Fibroblast of gingiva (primary cell): ENCODE measurements at places on chromosomes 3 and 15.
A peak's percentile ranks its signal among the peaks of the same experiment; 100 is the strongest.

DNA sequence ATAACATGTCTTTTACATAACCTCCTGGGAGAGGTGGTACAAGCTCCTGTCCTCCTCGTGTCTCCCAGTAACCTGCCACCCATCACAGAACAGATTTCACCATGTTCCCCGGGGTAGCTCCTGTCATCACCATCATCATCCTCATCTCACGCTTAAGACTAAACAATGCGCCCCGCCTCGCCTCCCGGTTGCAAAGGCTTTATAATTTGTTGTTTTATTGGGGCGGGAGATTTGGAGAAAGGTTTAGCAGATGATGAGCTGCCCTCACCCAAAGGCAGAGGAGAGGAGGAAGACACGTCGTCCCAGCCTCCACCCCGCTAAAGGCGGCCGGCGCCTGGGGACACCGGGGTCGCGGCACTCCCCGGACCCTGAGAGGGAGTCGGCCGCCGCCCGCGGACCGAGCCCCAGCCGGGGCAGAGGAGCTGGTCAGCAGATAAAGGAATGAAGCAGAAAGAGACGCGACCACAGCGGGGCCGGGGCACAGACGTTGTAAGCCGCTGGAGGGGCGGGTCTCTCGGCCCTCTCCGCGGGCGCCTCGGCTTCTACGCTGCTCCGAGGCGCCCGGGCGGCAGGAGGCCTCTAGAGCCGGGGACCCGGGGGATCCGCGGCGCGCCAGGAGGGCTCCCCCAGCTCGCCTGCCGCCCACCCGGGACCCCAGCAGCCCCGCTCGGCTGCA is 589 bp downstream of the HERC1 start:
- DNase-seq, result no peak

DNA sequence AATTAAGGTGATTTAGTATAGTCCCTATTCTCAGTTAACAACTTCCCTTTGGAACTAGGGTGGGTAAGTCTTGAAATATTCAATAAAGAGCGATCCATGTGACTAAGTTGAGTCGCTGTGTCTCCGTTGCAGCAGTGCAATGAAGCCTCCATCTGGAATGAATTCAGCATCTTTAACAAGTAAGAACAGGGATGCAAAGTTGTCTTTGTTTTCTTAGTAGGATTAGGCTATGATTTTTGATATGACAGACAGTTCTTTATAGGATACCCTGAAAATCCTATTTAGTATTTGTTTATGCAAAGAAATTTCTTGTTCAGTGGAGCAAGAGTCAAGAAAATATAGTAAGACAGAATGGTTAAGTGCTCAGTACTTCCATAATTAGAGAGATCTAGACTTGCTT is 52.7 kb downstream of the RBMS3 start:
- DNase-seq, result peak; percentile 18

GRCh38 chr15:68833700-68834331 is 13.1 kb upstream of the ANP32A start:
- DNase-seq, result no peak

GRCh38 chr3:161175506-161175905 is 45.6 kb upstream of the NMD3 start:
- DNase-seq, result no peak

- no peak for DNase-seq
These were observed 113.3 kb upstream of the GBE1 start for GRCh38 chr3:81874738-81875137.

- no peak for DNase-seq
These were observed 10.6 kb downstream of the B4GALT4 start for GRCh38 chr3:119230071-119230470.

DNA sequence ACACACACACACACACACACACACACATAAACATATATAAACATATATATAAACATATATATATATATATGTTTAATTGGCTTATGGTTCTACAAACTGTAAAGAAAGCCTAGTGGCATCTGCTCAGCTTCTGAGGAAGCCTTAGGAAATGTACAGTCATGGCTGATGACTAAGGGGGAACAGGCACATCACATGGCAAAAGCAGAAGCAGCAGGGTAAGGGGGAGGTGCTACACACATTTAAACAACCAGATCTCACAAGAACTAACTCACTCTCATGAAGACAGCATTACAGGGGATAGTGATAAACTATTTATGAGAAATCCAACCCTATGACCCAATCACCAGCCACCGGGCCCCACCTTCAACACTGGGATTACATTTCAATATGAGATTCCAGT is 922.9 kb downstream of the SI start:
- no peak for DNase-seq

DNA sequence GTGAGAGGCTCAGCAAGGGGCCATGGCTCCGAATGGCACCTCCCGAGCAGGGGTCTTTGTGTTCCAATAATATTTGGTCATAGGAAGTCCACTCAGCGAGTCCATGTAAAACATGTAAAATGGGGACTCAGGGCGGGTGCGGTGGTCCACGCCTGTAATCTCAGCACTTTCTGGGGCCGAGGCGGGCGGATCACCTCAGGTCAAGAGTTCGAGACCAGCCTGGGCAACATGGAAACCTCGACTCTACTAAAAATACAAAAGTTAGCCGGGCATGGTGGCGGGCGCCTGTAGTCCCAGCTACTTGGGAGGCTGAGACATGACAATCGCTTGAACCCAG is 26.4 kb downstream of the EFCC1 start:
- DNase-seq, result no peak

- DNase-seq, result no peak
These were observed 243.4 kb downstream of the WNT5A start for GRCh38 chr3:55243678-55244077.

DNA sequence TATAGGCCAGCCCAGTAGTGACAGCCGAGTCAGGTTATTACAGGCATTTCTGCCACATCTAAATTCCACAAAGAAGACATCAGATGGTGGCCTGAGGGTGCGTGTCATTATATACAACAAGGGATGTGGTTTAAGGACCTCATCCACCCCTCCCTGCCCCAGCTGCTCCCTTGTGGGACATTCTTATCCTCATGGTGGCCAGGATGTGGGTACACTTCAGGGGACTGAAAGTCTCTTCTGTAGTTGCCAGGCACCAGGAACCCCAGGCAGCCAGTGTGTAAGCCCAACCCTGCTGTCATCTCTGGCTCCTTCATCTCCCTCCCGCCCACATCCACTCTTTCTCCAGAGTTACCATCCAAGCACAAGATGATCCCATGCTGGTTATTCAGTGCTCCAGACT is 224.9 kb upstream of the TOPAZ1 start:
- no peak for DNase-seq

DNA sequence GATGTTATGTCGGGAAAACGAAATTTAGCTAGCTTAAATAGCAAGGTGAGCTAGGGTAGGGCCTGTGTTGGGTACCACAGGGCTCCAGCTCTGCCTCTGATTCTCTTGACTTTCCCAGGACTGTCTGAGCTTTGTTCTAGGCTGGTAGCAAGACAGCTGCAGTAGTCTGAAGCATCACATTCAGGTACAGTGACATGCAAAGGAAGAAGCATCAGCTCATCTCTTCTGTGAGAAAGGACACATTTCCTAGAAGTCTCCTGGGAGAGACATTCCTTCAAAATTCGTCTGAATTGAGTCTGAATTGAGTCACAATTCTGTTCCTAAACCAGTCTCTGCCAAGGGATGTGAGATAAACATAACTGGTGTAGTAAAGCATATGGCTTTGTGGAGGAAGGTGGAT is 8.5 kb upstream of the UBXN7 start:
- no peak for DNase-seq

- DNase-seq, result peak; percentile 89
These were observed 20.4 kb upstream of the PLXND1 start for GRCh38 chr3:129626744-129627349.

GRCh38 chr3:71050538-71051258 is 532.8 kb downstream of the FOXP1 start:
- no peak for DNase-seq

DNA sequence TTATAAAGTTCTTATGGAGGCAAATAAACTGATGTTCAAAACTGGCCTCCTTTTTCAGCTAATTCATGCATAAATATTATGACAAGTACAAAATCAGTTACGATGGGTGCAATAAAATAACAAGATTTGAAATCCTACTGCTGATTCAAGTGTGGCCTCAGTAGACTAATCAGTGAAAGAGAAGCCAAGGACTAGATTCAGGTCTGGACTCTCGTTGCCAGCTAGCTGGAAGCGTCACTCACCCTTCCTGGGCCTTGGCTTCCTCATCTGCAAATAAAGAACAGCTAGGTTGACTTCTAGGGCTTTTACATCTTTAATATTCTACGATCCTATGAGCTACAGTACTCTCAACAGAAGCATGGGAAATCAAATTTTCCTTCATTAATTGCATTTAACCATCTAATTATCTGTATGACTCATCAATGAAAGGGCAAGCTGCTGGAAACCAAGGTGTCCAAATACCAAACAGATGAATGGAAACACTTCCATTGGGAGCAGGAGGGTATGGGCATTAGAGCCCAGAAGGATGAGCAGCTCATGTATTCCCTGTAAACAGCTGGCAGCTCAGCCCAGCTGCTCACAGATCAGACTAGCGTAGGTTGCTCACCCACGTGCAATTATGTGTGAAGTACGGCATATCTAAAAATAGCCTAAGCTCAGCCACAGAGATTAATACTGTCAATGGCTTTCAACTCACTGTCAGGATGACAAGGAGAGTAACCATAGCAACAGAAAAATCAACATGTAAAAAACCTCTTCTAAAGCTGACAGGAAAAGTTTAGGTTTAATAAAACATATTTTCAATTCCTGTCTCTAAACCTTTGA is 294.8 kb downstream of the PLCL2 start:
- no peak for DNase-seq

DNA sequence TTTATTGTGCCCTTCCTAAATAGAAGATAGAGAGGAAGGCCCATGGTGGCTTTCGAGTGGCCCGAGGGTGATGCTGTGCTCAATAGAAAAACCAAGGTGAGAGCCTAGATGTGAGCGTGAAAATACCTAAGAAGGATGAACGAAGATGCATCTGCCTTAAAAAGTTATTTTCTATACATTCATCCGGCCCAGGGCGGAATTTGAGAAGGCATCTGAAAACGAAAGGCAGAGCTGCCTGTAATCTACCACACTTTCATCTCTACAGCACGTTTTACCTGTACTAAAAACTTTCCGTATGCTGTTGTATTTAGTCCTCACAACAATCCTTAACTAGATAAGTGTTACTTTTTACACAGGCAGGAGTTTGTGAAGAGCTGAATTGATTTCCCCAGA is 1.4 kb downstream of the DUT start:
- no peak for DNase-seq

DNA sequence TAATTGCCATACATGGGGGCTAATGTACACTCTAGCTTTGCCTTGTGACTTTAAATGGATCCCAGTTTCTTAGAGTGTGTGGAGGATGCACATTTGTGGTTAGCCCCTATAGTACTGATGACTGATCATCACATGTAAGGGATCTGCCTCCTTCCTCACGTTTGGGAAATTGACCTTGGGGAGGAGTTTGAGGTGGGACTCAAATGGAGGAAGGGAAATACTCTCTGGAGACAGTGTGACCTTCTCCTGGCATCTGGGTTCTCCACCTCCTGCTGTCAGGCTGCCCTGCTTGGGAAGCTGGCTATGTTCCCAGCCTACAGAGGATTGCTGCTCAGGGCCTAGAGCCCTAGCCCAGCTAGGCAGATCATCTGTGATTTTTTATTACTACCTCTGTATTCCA is 48.7 kb downstream of the PPM1L start:
- peak; percentile 79 for DNase-seq

- no peak for DNase-seq
These were observed 37.1 kb upstream of the RPL35A start for GRCh38 chr3:197912741-197913476.

GRCh38 chr15:25182736-25183445 is 228.1 kb downstream of the SNRPN start:
- no peak for DNase-seq

DNA sequence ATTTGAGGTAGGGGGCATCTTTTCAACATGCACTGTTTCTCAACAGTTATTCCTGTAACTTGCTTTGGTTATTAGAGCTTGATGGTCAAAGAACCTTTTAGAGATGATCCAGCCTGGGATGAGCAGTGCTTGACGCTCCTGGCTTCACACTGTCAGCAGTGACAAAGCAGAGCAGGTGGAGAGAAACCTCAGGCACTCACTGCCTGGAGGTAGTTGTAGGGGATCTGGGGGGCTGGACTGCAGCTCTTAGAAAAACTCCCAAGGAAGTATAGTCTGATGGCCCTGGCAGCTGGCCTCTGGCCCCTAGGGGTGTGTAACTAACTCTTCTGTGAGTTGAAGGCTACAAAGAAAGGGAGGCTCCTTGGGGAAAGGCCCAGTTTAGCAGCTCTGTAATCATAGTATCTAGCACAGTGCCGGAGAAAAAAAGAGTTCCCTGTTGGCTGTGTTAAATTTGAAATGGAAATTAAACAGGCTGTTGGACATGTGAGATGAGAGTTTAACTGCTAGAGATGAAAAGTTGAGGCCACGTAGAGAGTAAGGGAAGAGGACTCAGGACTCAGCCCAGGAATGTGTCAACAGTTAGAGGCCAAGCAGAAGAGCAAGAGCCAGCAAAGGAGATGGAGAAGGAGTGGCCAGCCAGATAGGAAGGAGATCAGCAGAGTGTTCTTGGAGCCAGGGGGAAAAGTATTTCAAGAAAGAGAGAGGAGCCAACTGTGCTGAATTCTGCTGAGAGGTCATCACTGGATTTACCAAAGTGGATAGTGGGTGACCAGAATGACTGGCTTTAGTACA is 14.2 kb downstream of the OXNAD1 start:
- no peak for DNase-seq

DNA sequence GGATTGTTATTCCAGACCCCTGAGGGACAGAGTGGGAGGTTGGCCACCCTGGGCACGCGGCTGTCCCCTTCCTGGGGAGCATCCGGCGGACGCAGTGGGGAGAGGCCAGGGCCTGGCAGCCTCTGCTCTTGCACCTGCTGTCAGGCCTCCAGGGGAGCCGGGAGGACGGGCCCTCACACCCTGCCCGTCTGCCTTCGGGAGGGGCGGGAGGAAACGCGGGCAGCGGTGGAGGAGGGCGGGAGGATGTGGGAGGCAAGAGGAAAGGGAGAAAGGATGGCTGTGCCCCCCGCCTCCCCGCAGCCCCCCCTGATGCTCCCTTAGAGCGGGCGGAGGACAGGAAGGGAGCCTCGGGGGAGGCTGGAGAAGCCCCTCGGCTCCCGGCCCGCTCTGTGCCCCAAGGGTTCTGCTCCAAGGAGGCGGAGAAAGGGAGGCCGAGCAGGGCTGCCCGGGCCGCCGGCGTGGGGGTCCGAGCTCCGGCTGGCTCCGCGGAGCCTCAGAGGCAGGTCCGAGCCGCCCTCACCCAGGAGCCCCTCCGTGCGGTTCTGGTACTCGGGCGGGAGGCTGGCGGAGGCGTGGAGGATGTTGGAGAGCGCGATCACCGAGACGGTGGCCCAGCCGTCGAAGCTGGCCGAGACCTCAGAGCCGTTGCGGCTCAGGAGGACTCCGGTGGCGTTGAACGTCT is 40.9 kb downstream of the MUC20 start:
- no peak for DNase-seq

DNA sequence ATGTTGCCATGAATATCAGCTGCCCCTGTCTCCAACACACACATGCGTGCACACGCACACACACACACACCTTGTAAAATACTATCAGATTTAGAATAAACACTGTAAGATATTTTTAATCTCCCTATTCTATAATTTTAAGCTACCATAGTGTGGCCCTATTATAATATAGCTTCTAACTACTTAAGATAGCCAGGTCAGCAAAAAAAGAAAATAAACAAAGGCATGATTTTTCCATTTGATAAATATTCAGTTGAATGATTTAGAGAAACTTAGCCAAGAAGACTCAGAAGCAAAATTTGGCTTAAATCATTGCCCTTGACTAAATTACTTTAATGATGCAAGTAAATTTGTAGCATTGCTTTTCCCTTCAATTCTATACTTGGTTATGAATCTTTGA is 162.2 kb downstream of the ALCAM start:
- no peak for DNase-seq
